ENCODE measurements at places on chromosomes 3 and 15. TPM values are rescaled to one million over a fixed set of nuclear protein-coding genes. Genes with fewer than 3 reads are reported as not detected.

DNAH1 gene
- 3.7 TPM for total RNA-seq

EFCC1 gene
- 0.18 TPM for total RNA-seq

P2RY14 gene
- total RNA-seq, result 2.5 TPM

RBPMS2 gene
- total RNA-seq, result not detected

DNA sequence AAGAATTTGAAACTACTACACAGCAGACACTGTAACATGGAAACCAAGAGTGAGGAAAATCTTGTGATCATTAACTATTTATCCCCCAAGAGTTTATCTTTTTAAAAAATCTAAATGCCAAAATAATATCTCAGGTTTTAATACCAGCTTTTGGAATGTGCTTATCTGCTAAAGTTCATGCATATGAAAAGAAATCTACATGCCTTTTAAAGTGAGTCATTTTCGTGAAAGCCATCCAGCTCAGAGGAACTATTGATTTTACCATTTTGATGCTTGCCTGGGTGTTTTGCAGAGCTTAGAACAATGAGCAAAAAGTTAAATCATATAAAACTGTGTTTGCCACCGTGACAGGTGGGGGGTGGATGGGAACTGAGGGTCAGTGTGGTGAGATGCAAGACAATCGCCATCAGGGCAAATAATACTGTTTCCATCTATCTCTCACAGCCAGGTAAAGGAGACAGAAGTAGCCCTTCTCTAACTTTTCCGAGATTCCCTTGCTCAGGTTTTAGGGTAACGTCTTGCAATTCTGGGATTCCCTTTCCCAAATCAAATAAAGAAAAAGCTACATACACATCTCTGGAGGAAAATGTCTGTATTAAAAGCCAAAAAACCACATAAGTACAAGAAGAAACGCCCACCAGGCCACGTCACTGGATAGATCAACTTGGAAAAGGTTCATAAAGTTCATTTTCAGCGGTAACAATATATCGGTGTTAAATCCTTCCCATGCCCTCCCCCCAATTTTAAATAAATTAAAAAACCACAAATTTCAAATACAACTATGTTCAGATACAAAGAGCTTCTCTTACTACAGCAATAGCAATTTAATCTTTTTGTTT lies 2.0 kb downstream of the TMEM158 start:
- DNase-seq, result no peak

DNA sequence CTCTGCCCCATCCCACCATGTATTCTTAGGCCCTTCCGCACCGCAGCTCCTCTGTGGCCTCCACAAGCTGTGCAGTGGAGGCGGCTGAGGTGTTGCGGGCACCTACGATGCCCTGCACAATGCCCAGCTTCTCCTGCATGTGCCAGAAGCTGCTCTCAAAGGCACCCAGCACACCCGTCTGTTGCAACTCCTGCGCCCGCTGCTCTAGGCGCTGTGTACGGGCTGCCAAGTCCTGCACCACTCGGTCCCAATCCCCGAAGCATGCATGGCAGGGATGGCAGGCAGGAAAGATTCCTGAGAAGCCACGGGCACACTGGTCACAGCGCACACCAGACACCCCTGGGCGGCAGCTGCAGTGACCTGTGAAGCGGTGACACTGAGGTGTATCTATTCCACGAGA lies 3.1 kb upstream of the USP19 start:
- DNase-seq, result no peak

GRCh38 chr15:79615754-79616153 lies 183.6 kb downstream of the MINAR1 start:
- DNase-seq, result no peak

GRCh38 chr3:119636249-119636648 lies 24.1 kb downstream of the POPDC2 start:
- no peak for DNase-seq

Data from activated naive CD8-positive, alpha-beta T cell treated with anti-CD3 and anti-CD28 coated beads for 36 hours (primary cell).